Psoas muscle (tissue), 8 donors: ENCODE measurements at places on chromosomes 5 and 9.
A peak's percentile ranks its signal among the peaks of the same experiment; 100 is the strongest.

DNA sequence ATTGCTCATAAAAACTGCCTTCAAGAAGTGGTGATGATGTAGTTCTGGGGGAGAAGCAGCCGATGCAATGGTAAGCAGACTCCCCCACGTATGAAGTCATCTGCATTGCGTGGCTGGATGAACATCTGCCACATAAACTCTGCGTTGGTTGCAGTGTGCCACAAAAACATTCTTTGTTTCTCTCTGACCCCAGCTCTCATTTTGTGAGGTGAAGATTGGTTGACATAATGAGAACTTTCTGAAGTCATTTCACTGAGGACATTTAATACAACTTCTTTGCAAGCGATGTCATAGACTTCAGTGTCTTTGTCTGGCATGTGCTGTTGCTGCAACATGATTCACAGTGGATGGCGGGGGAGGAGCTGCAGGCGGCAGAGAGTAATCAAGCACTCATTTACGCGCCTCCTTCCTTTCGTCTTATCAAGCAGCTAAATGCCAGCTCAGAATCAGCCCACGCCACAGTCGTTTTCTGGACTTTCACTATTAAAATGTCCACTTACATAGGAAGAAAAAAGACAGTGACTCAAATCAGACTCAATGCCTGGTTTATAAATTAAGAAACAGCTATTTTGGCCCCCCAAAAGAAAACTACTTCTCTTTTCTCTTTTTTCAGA, 91.5 kb upstream of the NFIL3 start:
- DNase-seq: peak; percentile 23

DNA sequence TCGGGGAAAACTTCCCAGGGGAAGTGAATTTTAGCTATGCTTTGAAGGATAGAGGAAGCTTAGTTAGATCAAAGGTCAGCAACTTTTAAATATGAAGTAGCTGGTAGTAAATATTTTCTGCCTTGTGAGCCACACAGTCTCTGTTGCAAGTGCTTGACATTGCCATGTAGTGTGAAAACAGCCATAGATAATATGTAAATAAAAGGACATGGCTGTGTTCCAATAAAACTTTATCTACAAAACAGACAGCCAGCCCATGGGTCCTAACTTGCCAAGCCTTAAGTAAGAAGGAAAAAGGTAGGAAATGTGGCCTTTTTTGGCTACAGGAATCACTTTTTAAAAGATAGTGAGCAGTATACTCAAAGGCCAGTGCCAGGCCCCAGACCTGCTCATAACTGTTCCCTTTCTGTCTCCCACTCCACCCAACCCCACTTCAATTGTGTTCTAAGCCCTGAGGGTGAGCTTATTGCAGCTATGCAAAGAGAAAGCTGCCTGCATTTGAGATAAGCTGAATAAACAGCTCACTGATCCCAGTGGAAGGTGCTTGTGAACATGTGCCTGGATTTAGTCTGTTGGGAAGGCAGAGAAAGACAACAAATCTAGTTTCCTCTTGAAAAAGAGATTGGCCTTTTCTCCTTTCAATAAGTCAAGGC, 113.0 kb upstream of the TRIM32 start:
- DNase-seq: no peak

DNA sequence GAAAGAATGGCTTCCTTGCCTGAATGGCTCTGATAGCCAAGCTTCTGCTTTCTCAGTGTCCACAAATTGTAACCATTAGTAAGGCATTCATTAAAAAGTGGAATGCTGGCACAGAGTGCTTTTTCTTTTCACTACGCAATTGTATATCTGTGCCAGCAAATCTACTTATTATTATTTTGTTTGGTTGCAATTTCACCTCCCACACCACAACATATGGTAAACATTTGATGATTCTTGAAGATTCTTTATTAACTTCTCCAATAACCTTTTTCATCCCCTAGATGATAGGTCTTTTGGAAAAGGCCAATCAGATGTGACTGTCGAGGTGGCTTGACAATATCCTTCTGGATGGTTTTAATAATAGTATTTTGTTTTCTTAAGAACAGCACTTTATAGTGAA, 234.1 kb downstream of the TMEM38B start:
- no peak for DNase-seq

DNA sequence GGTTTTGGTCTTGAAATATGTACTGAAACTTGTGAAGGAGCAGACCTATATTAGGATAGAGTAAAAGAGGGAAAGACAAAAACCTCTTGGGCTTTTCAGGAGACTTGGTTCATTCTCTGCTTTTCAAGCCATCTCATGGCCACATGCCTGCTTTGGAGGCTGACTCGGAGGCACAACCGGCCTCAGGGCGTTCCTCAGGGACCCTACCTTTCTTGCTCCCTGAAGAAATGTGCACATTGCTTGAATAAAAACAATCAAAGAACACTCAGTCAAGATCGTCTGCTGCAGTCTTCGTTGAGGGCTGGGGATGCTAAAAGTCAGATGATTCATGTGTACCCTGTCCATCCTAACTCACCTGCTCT, 994 bp downstream of the IRGM start:
- no peak for DNase-seq

DNA sequence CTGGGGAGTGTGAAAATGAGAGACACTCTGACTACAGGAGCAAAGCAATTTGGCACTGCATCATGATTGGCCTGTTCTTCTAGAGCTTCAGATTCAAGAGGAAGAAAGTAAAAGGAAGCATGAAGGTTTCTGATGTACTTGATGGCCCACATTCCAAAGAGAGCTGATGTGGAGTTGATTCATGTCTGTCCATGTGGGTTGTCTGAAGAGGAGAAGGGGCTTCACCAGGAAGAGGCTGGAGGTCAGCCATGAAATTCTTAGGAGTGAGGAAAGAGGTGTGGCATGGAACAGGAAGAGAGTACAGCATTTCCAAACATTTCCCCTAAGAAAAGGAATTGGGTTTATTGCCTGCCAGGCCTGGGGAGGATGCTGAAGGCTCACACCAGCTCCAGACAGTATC, 70.7 kb downstream of the PTCD2 start:
- DNase-seq: no peak

- peak; percentile 84 for DNase-seq
Observed at GRCh38 chr9:78439190-78439865, 142.4 kb downstream of the PSAT1 start.

GRCh38 chr9:34417734-34418133, 40.6 kb downstream of the FAM219A start:
- no peak for DNase-seq

GRCh38 chr5:10364186-10364689, 10.7 kb downstream of the MARCHF6 start:
- no peak for DNase-seq

- peak; percentile 72 for DNase-seq
Observed at GRCh38 chr5:177113566-177114424, 19.8 kb upstream of the NSD1 start.

DNA sequence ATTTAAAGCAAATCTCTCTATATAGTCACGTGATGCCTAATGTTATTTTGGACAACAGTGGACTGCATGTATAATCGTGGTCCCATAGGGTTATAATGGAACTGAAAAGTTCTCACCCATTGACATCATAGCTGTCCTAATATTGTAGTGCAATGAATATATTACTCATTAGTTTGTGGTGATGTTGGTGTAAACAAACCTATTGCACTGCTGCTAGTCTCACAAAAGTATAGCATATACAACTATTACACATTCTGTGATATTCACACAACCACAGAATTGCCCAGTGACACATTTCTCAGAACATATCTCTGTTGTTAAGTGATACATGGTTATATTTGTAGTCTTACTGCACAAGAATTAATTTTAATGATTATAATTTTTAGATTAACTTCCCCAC, 37.7 kb downstream of the IPO11 start:
- no peak for DNase-seq

GRCh38 chr5:125581311-125581710, 834.9 kb upstream of the ZNF608 start:
- DNase-seq: no peak

GRCh38 chr5:148708854-148709253, 54.5 kb upstream of the HTR4 start:
- DNase-seq: no peak

DNA sequence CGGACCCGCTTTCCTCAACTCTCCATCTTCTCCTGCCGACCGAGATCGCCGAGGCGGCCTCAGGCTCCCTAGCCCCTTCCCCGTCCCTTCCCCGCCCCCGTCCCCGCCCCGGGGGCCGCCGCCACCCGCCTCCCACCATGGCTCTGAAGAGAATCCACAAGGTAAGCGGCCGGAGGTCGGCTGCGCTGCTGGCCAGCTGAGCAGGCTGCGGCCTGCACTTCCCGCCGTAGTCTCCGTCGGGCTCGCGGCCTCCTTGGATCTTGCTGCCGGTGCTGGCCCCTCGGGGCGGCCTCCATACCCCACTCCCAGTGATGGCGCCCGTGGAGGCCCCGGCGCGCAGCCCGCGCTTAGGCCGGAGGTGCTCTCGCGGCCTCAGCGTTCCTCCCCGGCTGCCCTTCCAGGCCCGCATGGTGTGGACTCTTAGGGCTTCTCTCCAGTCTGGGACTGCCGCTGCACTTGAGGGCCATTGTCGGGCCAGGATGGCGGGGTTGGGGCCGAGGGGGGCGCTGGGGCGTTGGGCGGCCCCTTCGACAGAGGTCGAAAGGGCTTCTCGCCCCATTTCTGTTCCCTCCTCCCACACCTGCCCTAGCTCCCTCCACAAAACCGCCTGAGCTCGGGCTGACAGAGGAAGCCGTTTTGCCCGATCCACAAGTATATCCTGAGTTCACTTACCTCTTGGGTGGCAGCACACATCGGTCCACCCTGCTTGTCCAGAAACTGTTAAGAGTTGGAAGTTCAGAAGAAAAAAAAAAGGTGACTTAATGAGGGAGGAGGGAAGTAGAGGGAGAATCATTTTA, 714 bp downstream of the UBE2D2 start:
- peak; percentile 48 for DNase-seq

DNA sequence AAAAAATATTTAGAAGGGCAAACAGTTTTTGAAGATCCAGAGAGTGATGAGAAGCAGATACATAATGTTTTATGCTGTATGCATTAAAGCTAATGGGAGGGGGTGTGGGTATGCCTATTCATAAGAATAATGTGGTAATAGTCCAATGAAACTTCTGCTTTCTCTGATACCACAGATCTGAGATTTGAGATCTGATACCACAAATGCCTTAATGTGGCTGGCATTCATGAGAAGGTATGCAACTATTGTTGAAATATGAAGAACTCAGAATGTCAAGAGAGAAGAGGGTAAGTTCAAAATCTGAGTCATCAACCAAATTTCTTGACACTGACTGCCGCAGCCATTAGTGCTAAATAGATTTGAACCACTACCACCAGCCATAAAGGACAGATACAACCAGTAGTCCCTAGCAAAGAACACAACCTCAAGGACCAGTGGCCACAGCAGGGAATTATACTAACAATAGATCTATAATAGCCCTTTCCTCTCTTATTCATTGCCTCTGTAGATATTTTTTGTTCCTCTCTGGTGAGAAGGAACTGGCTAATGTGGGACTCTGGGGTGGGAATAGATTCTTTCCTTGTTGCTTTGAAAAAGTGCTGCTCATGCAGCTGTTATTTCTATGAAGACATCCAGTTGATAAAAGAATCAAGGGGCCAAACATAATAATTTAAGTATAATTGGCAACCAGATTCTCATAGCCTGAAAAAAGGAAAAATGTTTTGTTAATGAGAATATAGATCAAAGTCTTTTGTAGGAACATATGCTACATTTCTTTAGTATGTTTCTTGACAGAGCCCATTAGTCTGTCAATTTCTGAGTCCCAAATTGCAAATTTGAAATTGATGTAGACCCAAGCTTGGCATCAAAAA, 256.5 kb upstream of the ZNF608 start:
- no peak for DNase-seq

DNA sequence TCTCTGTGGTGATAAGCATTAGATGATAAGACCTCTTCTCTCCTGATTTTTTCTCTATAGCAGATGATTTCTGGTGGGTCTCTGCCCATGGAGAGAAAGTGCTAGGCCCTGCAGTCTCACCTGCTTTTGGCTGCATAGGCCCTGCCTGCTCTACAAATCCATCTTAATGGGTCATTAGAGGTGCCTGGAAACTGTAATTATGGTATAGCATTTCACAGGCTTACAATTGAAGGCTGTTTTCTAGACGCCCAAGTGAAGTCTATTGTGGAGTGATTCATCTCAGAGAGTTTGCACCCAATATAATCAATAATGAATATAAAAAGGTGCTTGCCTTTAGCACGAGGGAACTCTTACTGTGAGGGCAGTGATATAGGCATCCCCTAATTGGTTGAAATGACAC, 33.8 kb downstream of the NEUROG1 start:
- no peak for DNase-seq

GRCh38 chr9:472479-473075, 257.9 kb downstream of the DOCK8 start:
- DNase-seq: no peak

- DNase-seq: no peak
Observed at GRCh38 chr5:67395790-67396418, 199.3 kb upstream of the CD180 start.

- DNase-seq: no peak
Observed at GRCh38 chr5:14138608-14139540, 4.3 kb upstream of the TRIO start.

DNA sequence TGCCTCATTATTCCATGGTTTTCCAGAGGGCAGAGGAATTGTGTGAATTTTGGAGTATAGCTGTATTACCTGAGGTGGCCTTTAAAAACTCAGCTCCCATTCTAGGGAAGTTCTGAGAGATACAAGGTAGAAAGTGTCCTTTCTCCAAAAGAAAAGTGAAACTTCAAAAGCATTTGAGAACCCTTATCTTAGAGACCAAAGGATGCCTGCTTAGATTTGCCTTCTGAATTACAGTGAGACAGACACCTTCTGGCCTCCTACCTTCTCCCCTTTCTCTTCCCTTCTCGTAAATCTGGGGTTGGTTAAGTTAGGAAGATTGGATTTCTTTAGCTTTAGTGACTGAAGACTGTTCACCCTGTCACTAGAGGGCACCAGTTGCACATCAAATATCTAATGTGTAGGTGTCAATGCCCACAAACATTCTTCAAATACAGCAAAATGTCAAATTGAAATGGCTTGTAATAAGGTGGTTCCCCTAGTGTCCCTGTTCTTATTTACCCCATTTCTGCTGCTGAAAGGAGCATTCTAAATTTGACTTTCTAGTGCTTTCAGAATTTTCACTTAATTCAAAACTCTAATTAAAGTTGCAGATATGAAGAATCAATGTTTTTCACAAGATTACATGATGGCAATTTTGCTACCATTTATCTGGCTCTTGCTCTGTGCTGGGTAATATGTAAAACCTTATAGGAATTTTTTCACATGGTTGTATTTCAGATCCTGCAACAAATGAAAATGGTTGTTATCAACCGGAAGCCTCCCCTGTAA, 46.7 kb downstream of the PRRC1 start:
- no peak for DNase-seq
